ENCODE measurements at places on chromosomes 1 and 21.

DNA sequence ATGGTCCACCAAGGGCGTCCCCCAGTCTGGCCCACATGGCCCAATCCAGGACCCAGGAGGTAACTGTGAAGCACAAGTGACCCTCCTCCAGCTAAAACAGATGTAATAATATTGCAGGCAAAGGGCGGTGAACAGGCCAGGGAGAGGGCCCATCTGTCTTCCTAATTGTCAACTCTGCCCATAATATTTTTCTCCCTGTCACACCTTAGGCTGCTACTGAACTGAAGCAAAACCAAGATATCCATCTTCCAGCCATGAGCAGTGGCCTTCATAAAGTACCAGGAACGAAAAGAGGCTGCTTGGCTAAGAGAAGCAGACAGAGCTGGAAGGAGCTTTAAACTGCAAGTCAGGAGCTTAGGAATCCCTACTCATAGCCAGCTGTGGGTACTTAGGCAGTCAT, 3.1 kb downstream of the KANK4 start:
- DNase-seq: no peak

GRCh38 chr1:18794561-18794960, 64.9 kb downstream of the TAS1R2 start:
- no peak for DNase-seq

- DNase-seq: no peak
These were observed 7.4 kb downstream of the GPR137B start for GRCh38 chr1:236149696-236150228.

DNA sequence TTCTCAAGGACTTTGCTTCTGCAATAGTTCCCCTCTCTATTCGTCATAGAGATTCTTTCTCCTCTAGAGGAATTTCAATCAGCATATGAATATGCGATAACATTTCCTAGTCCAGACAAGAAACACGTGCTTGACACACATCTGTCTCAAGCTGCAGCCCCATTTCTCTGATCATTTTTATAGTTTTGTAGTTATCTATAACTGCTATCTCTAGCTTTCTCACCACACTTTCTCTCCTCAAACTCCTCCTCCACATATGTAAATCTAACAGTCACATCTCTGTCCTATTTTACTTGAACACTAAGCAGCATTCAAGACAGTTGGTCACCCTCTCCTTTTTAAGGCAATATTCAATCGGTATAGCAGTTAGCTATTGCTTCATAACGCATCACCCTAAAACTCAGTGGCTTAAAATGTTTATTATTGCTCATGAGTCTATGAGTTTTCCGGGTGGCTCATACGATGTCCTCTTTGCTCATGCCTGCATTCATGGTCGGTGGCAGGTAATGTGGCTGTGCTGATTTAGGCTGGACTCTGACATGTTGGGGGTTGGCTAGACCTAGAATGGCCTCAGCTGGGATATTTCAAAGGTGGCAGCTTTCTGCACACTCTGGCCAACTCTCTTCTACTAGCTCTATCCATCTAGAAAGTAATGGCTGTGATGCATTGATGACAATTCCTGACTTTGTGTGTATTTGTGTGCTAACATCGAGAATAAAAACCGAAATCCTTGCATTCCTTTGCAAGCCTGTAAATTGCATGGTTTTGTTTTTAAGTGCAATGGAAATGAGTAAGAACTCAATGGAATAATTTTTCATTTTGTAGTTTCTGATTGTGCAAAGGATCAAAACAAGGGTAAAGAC, 20.6 kb downstream of the ATP6V1G3 start:
- no peak for DNase-seq

DNA sequence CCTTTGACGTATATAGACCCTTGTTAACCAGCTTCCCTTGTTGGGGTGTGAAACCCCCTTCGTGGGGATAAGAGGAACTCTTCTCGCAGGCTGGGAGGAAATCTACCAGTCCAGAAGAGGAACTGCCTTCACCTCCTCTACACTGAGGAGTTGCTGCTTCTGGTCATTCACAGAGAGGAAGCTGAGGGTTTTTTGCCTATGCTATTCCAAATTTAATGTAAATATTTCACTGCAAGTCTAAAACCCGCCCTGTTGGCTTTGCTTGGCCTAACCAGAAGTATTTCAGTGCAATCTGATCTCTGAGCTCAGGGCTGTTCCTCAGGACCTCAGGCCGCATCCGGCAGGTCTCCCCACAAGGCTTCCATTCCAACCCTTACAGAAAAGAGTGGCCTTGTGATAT, 150.1 kb downstream of the HIVEP3 start:
- DNase-seq: no peak

GRCh38 chr21:33124889-33125288, 54.9 kb downstream of the OLIG1 start:
- no peak for DNase-seq

DNA sequence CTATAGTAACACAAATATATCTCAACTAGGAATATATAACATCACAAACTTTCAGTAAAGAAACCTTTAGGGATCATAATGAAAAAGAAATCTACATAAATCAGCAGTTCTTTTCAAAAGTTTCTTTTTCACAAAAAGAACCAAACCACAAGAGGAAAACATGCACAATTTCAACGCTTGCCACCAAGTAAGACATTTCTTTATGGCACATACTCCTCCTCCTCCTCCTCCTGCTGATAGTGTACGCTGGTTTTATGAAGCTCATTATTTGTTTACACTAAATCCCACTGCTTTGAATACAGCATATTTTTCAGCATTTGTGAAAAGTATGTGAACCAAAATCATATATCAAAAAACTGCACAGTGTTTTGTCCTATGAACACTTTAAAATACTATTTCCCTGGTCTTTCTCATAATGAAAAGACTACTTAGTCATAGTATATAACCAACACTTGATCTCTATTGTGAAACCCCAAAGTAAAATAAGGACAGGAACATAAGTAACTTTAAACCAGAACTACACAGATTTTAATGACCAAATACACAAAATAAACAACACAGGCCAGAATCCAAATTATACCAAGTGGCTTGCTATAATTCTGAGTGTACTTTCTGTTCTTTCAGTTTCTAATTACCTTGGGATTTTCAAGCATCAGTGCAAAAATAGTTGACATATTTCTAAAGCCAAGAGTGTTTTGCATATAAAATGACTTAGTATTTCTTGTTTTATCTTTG, 184.2 kb downstream of the EIF4G3 start:
- DNase-seq: no peak

DNA sequence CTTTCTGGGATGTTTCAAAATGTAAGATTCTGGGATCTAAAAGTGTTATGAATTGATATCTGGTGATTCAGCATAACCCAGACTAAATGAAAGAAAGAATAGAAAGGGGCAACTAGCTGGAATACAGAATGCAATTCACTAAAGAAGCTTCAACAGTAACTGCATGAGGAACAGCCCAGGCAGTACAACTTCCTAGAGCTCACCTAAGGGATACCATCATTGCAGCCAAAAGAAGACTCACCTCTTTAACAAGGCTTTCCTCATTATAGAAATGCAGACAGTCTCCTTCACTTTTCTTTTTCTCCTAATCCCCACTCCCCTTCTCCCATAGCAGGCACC, 6.3 kb downstream of the RGS5 start:
- no peak for DNase-seq

All from T1000 (cell line).